Lung (tissue), 17 donors: ENCODE measurements at places on chromosomes 1 and 21. TPM values are rescaled to one million over a fixed set of nuclear protein-coding genes. Genes with fewer than 3 reads are reported as not detected.

- H3K36me3 ChIP-seq, result no peaks in the 10 kb centered on the region
- no peaks in the 10 kb centered on the region for H3K27me3 ChIP-seq
- H3K4me1 ChIP-seq, result no peaks in the 10 kb centered on the region
- no peak overlapping the region for H3K4me3 ChIP-seq
- H3K27ac ChIP-seq, result peak overlapping the region; percentile 83
Measured at GRCh38 chr1:9537863-9538668, 1.2 kb upstream of the SLC25A33 start.

GRCh38 chr1:20399196-20399595 lies 86.8 kb downstream of the CAMK2N1 start:
- no peak for DNase-seq
- H3K27me3 ChIP-seq, result no peaks in the 10 kb centered on the region
- no peak overlapping the region for H3K27ac ChIP-seq

PRAMEF17 gene
- not detected for total RNA-seq

GRCh38 chr1:17648457-17649145 lies 106.5 kb upstream of the ACTL8 start:
- H3K4me3 ChIP-seq, result no peak overlapping the region
- H3K36me3 ChIP-seq, result peaks cover 8% of the 10 kb centered on the region
- no peaks in the 10 kb centered on the region for H3K27me3 ChIP-seq

DNA sequence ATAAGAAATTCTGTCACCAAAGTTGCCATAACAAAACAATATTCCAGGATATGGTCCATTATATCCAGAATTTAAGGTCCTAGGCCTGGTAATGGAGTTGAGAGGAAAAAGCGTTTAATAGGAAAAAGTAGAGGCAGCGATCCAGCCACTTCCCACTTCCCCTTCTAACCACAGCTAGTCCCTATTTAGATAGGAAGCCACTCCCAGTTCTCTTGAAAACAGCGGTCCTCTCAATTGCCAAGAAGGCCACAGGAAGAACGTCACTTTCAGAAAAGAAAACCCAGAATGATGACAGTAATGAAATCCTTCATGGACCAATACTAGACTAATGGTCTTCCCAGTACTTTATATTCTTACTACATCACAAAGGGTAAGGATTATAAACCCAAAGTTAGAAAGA lies 38.6 kb downstream of the ABL2 start:
- no peaks in the 10 kb centered on the region for H3K36me3 ChIP-seq
- DNase-seq, result no peak
- H3K27me3 ChIP-seq, result no peaks in the 10 kb centered on the region

GRCh38 chr1:82790556-82790955 lies 989.8 kb downstream of the ADGRL2 start:
- DNase-seq, result no peak
- no peaks in the 10 kb centered on the region for H3K36me3 ChIP-seq
- H3K4me1 ChIP-seq, result peaks cover 3% of the 10 kb centered on the region
- no peaks in the 10 kb centered on the region for H3K27me3 ChIP-seq
- H3K27ac ChIP-seq, result no peak overlapping the region
